NCI-H748 treated with DMSO at 0.1 percent for 48 hours (cell line): ENCODE measurements at places on chromosomes 2 and 18.

DNA sequence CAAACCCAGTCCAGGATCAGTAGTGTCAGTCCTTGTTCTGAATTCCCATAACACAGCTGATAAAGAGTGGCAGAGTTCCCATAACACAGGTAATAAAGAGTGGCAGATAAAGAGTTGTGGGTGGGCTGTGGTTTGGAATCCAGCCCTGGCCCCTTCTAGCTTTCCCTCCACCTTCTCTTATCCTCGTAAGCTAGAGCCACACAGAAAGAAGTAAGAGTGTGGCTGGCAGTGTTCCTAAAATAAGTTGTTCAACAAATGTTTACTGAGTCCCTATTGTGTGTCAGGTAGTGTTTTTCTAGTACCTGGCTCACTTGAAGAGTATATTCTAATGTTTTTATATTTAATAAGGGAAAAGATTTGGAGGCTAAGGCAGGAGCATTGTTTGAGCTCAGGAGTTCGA is 65.0 kb upstream of the BCL2L11 start:
- no peak for DNase-seq

DNA sequence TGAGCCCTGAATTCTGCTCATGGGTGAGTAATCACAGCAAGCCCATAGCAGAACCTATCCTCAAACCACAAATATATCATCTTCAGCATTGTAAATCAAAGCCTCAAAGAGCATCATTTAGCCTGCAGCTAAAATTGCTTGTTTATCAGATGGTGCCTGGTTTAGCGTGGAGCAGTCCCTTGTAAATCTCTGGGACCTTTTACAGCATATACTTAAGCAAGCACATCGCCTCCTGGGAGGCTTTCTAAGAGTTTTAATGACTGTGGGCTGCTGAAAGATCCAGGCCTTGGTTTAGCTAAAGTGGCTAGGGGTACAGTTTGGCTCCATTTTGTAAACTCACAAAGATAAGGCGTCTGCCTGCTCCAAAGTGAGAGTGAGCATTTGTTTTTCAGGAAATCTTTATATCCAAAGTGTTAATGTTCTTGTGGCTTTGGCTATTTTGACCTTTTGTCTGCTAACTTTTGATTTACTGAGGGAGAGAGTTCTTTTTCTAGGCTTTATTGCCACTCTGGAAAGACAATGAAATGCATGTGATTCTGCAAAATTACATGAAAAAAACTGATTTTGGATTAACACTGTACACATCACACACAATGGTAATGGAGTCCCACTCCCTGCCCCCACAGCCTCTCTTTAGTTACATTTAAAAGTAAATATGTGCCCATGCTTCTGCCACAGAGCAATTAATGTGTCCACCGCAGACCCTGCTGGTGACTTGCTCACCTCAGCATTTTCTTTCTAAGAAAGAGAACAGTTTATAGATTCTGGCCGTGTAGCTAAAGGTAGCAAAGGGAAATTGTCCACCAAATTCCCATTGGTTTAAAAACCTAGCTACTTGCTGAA is 194.8 kb downstream of the LNPK start:
- no peak for DNase-seq

DNA sequence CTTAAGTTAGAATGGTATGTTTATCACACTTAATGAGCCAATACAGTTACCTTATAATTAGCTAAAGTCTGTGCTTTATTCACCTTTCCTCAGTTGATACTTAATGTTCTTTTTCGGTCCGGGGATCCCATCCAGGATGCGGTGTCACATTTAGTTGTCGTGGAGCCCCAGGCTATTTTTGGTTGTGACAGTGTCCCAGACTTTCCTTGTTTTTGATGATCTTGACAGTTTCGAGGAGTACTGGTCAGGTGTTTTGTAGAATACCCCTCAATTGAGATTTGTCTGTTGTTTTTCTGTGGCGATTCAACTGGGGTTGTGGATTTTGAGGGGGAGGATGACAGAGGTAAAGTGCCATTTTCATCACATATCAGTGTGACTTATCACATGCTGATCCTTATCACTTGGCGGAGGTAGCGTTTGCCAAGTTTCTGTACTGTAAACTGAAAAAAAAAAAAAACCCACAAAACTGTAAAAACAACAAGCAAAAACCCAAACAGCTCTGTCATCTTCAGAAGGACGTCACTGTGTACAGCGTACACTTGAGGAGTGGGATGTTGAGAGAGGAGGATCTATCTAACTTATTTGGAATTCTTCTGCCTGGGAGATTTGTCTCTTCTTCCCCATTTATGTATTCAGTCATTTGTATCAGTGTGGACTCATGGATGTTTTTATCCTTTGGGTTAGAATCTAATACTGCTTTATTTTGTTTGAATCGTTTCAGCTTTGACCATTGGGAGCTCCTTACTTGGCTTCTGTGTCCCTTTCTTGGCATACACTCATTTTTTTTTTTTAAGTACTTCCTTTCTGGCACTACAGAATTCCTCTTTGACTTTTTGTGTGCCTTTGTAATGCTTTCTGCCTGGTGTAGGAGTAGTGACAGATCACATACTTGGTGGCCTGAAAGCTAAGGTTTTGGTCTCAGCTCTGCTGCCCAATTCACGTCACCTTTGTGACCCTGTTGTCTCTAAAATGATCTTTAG is 68.1 kb downstream of the FMNL2 start:
- no peak for DNase-seq

DNA sequence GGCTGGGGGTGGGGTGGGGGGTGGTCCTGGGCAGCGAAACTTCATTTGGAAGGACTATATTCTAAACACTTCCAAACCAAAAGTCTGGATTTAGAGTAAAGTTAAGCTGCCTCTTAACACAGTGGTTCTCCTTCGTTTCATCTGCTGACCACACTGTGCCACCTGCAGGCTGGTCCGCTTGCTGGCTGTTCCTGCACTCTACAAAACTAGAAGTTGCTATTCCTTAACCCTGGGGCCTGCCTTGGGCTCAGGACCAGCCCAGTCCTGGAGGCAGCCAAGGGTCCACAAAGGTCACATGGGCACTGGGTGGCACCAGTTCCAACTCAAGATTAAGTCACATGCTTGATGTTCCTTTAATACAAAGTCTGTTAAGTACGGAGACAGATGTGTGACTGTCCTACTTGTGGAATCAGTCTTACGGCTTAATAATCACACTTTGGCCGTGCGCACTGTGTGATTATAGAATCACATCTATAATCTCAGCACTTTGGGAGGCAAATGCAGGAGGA is 195.4 kb downstream of the FAM210A start:
- DNase-seq = peak; percentile 19

GRCh38 chr2:124289060-124289459 is 264.0 kb downstream of the CNTNAP5 start:
- DNase-seq = no peak

GRCh38 chr2:203480623-203481022 is 54.5 kb downstream of the RAPH1 start:
- DNase-seq = no peak

DNA sequence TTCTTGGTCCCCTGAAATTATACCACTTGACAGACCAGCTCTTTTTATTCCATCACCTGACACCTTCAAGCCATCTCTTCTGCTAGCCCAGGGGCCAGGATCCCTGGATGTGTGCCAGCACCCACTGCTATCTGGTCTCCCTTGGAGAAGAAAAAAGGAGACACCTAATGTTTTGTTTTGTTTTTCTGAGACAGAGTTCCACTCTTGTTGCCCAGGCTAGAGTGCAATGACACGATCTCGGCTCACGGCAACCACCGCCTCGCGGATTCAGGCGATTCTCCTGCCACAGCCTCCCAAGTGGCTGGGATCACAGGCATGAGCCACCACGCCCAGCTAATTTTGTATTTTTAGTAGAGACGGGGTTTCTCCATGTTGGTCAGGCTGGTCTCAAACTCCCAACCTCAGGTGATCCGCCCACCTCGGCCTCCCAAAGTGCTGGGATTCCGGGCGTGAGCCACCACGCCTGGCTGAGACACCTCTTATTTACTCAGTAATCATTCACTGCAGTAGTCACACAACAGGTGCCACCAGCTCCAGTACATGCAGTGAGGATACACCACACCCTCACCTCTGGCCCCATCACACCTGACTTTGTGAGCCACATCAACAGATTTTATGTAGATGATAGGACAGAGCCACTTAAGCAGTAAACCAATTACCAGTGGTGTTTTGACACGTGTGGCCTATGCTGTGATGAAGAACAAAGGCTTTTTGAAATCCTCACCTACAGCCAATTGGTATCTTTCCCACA is 42.8 kb upstream of the PCBP1 start:
- DNase-seq = no peak

- no peak for DNase-seq
These were observed 963.6 kb downstream of the BCL11A start for GRCh38 chr2:59589881-59590280.

- DNase-seq = no peak
These were observed 56.0 kb downstream of the TMEM163 start for GRCh38 chr2:134662751-134663150.

GRCh38 chr2:17386771-17387170 is 131.5 kb downstream of the RAD51AP2 start:
- DNase-seq = no peak

- no peak for DNase-seq
These were observed 3.8 kb downstream of the HNRNPLL start for GRCh38 chr2:38598991-38599295.

- no peak for DNase-seq
These were observed 66.6 kb downstream of the PPP4R1 start for GRCh38 chr18:9547782-9548181.

GRCh38 chr2:23157812-23158211 is 227.2 kb upstream of the KLHL29 start:
- DNase-seq = no peak

GRCh38 chr2:25032094-25032493 is 9.8 kb upstream of the EFR3B start:
- DNase-seq = no peak

DNA sequence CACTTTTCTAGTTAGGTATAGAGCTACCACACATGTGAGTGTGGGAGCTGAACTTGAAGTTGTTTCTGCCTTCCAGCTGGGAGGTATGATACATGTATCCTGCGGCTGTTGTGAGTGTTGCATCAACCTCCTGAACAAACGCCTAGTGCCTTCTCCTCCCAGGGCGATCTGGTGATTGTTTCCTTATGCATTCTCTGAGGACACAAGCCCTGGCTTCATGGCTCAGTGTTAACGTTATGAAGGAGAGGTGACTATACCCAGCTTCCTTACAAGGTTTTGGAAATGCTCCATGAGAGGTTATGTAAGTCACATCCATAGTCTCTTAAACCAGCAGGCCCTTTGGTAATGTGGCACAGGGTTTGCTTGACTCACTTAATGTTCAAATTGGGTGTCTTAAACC is 64.9 kb downstream of the SPRED2 start:
- no peak for DNase-seq

DNA sequence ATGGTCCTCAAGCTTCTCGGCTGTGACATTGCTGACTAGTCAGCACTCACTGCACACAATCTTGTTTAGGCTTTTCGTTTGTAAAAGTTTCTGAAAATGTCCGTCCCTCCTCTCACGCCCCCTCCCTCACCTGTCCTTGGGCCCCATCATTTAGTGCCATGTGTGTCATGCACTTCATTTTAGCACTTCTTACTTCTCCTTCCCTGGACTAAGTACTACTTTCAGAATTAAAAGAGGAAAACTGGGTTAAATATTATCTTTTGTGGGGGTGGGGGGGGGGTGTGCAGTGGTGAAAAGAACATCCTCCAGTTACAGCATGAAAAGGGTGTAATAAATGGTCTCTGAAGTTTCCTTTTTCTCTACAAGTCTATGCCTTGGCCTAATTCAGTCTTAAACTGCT is 182.0 kb upstream of the SP5 start:
- no peak for DNase-seq

DNA sequence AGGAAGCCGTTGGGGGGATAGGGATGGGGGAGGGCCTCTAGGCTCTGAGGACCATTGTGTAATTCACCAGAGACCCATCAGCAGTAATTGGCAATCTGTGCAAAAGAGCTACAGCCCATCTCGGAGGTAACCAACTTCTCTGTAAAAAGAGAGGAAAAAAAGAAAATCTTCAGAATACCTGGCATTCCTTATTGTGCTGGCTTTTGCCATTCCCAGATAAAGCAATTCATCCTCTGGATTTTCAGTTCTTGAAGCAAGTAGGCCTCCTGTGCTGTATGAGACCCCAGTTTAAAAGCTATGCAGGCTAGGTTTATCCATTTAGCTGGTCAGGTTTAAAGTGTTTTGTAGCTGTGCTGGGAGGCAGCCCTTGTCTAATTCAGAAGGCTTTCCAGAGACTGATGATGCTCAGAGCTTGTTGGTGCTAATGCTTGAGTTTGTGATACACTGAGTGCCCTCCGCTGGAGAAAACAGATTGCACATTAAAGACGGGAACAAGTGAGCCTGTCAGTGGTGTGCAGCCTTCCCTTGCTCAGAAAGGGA is at the start of gene LRRTM4:
LRRTM4 (minus strand) TSS at position 446 of the 540 bp plus-strand sequence.
- peak; percentile 9 for DNase-seq

- no peak for DNase-seq
These were observed 347.6 kb downstream of the RNF144A start for GRCh38 chr2:7264791-7265190.

- DNase-seq = no peak
These were observed 432.4 kb upstream of the MYT1L start for GRCh38 chr2:2763351-2764000.

GRCh38 chr2:23436346-23437098 is 51.5 kb downstream of the KLHL29 start:
- no peak for DNase-seq

DNA sequence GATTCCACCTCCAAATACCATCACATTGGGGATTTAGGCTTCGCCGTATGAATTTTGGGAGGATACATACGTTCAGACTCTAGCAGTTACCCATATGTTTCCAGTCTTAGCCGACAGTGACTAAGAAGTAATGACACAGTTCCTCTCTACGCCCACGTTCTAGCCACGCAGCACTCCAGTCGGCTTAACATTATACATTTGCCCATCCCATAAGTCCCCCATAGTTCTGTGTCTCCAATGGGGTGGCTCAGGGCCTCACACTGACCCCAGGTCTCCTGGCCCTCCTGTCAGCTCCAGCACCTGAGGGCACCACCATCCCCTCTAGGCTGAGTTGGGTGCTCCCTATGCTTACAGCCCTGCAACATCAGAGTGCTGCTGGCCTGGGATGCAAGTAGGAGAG is 18.4 kb upstream of the CNDP2 start:
- no peak for DNase-seq

DNA sequence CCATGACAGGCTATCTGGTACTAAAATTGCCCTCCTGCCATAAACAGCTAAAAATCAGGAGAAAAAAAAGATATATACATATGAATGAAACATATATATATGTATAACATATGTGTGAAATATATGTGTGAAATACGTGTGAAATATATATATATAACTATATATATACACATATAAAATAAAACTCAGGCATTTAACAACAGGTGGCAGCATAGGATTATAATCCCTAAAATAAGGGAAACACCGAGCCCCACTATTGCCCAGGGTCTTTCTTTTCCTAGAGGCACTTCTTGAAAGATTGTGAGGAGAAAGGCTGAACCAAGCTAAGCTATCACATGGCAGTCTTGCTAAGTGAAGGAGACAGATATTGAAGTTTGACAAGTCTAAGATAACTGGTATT is 65.9 kb upstream of the CYTIP start:
- peak; percentile 56 for DNase-seq

GRCh38 chr2:218432676-218433365 is 13.9 kb downstream of the VIL1 start:
- DNase-seq = no peak

GRCh38 chr2:24494410-24494809 is 3.4 kb downstream of the NCOA1 start:
- no peak for DNase-seq
